ENCODE measurements at places on chromosomes 2 and 18.

DNA sequence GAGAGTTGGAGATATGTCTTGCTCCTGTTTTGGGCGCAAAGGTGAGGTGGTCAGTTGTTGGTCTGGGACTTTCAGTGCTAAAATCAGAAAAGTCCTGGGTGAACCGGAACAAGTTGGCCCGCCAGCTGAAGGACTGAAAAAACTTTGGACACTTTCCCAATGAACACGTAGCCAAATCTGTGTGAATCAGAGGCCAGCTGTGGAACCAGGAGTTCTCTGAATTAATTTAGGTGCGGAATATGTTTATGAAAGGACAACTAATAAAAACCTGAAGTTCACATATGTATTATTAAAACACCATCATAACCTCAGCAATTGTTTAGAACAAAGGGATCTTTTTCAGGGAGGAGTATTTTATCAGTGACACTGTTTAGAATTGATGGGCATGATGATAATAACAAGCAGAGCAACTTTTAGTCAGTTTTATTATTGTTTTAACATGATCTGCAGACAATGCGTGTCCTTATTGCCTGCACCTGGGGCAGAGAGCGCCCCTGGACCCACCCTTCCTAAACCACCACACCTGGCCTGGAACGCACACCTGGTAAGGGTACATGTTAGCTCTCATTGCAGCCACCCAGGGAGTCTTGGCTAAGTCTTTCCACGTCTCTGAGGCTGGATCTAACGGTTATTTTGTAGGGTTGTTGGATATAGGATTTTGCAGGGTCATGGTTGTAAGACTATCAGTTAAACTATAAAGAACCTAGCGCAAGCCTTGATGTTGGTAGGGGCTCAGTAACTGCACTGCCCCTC lies 9.9 kb upstream of the ODC1 start:
- no peak for DNase-seq

- no peak for DNase-seq
Measured at GRCh38 chr2:37637190-37637860, 34.1 kb downstream of the CDC42EP3 start.

- no peak for DNase-seq
Measured at GRCh38 chr2:20615068-20615465, 35.8 kb downstream of the HS1BP3 start.

DNA sequence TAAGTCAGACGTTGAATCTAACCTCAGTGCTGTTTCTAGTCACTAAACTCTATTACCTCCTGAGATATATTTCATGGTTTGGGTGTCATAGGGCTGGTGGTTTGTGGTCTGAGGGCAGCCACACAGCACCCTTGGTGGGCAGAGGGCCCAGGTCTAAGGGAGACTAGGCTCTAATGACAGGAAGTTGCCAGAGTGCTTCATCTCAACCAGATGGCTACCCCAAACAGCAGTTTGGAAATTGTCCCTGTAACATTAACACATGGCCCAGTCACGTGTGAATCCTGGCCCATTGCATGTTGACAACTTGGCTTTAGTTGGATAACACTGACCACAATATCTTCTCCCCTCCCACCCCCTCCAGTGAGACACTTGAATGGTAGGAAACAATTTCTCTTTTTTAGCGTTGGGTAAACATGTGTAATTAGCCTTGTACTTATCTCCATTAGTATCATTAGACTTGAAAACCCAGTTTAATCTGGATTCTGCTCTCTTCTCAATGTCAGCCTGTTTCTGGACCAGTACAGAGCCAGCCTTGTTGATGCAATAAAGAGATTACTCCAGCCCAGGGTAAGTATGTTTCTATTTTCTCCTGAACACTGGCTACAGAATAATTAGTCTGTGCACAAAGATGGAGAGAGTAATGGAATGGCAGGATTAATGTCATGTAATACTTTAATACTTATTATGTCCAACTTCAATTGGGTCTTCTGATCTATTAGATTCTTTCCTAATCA lies 187.8 kb upstream of the SIX3 start:
- DNase-seq, result no peak

GRCh38 chr2:155494744-155495143 lies 796.2 kb downstream of the KCNJ3 start:
- DNase-seq, result no peak

GRCh38 chr2:223563462-223563861 lies 38.7 kb downstream of the SCG2 start:
- no peak for DNase-seq

DNA sequence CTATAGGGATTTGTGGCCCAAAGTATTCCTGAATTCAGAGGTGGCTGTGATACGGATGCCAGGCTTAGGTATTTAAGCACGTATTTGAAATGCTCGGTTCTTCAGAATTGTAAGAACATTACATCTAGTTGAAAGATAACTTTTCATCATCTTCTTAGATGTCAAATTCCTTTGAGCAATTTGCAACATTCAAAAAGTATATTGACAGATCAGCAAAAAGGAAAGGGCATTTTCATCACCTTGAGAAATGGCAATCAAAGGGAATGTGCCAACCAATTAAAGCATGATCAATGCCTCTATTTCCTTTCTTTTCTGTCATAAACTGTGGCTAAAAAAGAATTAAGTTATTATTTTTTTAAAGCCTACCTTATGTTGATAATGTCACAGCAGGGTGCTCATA lies 66.3 kb upstream of the LRRTM4 start:
- no peak for DNase-seq

DNA sequence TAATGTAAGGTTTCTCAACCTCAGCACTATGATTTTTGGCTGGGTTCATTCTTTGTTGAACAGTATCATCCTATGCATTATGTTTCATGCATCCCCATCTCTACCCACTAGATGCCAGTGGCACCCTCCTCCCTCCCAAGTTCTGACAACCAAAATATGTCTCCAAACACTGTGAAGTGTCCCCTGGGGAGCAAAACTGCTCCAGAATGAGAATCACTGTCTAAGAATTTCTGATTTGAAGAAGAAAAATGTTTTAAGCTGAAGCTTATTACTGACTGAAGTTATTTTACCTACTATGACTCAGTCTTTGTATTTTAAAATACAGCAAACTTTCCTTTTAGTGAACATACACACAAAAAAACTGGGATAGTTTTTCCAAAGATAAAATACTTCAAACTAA lies 3.4 kb downstream of the THADA start:
- DNase-seq, result no peak

All from bone marrow (tissue), 2 donors.